ENCODE measurements at places on chromosomes 3 and 15.

DNA sequence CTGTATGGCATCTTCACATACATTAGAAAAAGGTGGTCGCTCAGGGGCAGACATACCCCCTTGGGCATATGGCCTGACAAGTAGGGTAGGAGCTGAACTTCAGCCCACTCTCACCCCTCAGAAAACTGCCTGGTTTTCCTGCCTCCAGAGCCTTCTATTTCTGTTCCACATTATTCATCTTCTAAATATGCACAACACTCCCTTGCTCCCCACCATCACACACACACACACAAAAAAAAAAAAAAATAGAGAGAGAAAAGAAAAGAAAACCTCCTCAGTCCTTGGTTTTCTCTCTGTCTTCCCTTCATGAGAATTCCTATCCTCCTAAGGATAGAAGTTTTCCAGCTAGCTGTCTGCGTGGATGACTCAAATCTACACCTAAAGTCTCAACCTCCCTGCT lies 5.6 kb upstream of the ROPN1 start:
- no peak for DNase-seq

GRCh38 chr3:51622413-51622812 lies 48.6 kb upstream of the TEX264 start:
- DNase-seq, result no peak

GRCh38 chr3:143375698-143376097 lies 256.1 kb downstream of the CHST2 start:
- DNase-seq, result no peak

- peak; percentile 53 for DNase-seq
Observed at GRCh38 chr3:31232055-31233025, 300.4 kb upstream of the STT3B start.

DNA sequence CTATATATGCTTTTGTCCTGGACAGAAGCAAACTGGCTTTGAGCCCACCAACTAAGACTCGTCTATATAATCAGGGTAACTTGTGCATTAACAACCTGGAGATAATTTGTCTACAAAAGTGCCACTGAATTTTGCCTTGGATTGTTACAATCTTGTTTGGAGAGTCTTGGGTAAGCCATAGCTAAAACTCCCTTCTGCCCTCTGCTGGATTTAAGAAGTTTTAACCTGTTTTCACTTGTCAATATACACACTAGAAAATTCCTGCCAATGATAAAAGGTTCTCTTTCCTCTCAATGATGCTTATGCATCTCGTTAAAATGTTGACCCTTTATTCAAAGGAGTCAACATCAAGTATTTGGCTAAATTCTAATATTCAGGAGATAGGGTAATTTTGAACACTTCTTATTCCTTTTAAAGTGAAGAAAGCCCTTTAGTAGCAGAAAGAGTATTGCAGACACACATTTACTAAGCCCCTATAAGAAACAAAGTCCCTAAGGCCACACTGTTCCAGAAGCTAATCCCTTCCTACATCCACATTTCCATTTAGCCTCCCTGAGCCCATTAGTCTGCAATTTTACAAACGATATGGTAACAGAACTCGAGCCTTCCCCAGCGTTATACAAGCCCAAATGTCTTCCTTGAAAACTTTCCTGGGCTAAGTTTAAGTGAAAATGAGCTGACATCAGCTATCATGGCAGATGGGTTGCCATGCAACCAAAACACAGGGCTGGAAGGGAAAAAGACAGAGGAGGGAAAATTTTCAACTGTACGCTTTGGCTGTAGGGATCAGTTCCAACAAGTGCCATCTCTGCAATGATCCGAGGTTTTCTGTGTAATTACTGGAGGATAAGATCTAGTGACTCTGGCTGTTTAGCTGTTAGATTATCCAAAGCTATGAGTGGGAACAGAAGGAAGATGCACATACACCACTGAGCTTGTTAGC lies 75.9 kb upstream of the FGF12 start:
- peak; percentile 76 for DNase-seq

DNA sequence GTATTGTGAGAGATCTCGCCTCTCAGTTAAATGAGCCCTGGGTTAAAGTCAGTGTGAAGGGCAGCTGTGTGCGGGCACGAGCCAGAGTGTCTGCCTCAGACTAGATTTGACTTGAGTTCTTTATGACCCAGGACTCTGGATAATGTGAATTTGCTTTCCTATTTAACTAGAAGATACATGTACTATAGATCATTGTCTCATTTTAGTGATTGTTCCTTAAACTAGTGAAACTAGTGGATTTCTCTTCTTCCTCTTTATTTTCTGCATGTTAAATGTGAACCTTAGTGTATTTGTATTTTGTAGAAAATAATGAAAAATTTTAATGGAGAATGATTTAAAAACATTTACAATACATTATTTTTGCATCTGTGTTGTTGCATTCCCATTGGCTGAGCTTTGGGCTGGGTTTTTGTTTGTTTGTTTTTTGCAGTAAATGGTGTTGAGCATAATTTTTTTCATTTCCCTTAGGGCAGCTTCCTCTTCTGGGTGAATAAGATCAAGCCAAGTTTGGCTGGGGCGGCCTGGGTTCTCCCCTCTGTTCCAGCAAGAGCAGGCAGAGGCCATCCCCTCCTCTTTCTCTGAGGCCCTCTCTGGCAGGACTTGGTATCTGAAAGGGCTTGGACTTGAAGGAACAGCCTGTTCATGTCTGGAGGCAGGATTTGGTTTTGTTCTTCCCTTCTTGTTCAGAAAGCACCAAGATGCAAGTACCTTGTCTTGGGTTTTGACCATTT lies 15.0 kb downstream of the GCSAM start:
- DNase-seq, result no peak

DNA sequence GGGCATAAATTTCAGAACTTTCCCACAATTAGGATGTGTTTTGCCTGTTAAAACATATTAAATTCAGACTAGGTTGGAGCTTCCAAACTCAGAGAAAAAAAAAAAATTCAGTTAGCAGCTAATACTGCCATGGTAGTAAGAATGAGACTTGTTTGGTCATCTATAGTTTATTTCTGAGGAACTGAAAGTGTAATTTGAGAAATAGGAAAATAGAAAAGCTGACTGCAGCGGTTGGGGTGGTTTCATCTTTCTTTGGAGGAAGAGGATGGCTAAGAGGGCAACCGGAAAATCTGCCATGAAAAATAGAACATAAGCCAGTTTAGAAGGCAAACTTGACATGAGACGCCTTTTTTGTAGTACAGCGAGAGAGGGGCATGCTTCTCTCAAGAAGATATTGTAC lies 371.2 kb upstream of the ROBO2 start:
- DNase-seq, result no peak

- no peak for DNase-seq
Observed at GRCh38 chr3:168330983-168331382, 235.3 kb upstream of the GOLIM4 start.

GRCh38 chr15:41337047-41337446 lies 4.4 kb downstream of the NUSAP1 start:
- DNase-seq, result no peak

DNA sequence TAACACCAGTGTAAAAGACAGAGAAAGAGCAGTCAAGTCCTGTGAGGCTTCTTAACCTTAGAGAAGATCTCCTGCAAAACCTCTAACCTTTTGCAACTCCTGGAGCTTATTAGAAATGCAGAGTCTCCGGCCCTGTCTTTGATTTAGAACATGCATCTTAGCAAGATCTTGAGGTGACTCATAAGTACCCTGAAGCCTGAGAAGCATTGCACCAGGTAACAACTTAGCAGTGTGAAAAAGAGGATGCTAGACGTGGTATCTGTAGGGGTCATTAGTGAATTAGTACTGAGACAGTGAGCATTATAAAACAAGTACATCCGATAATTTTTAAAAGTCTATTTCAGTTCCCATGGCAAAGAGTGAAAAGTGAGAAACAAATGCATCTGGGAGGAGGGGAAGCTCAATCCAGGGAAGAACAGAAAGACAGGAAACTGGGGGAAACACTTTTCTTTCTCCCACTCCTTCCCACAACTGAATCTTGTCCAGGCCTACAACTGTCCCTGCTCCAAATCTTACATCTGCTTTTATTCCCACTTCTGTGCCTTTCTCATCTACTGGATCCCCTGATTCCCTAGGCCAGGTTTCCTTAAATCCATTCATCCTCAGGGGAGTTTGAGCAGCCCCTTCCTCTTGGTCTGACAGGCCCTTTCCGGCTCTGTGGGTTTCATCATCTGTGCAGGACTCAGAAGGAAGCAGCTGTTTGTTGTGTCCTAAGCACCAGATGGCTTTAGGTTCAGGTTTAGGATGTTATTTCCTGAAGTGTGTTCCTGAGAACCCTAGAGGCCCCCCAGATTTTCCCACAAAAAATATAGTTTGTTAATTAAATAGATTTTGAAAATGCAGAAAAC lies 128.1 kb upstream of the IL12A start:
- DNase-seq, result no peak

- DNase-seq, result no peak
Observed at GRCh38 chr3:17013050-17013449, 128.3 kb downstream of the PLCL2 start.

DNA sequence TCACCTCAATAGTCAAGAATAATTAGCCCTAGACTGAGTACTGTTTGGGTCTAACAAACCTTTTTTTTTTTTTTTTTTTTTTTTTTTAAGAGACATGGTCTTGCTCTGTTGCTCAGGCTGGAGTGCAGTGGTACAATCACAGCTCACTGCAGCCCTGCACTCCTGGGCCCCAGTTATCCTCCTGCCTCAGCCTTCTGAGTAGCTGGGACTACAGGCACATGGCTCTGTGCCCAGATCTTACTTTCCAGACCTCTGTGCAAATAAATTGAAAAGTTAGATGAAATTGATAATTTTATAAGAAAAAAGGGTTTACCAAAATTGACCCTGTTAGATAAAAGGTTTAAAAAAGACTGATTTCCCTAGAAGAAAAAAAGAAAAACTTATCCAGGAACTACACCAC lies 79.0 kb downstream of the NR2E3 start:
- DNase-seq, result no peak

GRCh38 chr3:87801409-87801808 lies 257.4 kb downstream of the CGGBP1 start:
- DNase-seq, result no peak

DNA sequence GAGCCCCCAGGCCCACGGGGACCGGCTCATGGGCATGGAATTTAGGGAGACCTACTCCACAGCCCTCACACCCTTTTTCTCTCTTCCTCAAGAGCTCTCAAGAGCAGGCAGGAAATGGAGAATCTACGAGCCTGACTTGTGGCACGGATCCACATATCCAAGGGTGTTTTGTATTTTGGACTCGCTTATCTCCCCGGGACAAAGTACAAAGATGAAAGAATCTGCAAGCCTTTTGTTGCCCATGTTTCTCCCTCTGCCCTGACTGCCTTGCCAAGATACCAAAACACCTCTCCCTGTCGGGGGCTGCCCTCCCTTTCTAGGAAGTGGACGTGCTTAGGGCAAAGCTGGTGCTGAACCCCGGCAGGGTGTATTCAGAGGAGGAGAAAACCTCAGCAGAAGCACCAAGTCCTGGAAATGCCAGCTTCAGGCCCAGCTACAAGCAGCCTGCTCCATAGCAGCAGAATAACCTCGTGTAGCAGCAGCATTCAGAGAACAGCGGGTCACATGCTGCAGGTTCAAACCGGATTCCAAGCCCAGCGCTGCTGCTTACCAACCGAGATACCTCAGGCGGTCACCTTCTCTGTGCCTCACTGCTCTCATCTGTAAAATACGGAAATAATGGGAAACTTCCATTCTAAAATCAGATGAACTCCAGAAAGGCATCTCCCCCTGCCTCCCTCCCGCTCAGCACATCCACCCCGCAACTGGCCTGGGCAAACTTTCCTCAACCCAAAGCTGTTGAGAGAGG lies 35.2 kb downstream of the DNASE1L3 start:
- no peak for DNase-seq

DNA sequence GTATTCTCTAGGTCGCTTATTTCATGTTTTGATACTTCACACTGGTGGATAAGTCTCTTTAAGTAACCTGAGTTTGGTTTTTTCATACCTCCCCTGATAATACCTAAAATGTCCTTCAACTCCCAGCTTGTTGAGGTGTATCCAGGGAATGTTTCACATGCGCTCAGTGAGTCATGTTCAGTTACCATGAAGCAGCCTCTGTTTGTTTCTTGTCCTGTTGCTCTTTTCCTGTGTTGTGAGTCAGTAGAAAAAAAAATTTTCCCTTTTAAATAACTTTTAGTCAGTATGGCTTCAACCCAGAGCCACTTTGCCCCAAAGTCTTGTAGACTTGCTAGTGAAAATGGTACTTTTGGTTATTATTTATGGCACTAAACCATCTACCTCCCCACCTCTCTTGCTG lies 278.4 kb upstream of the ZPLD1 start:
- peak; percentile 66 for DNase-seq

- DNase-seq, result peak; percentile 57
Observed at GRCh38 chr15:71752604-71753289, 57.6 kb upstream of the NR2E3 start.

DNA sequence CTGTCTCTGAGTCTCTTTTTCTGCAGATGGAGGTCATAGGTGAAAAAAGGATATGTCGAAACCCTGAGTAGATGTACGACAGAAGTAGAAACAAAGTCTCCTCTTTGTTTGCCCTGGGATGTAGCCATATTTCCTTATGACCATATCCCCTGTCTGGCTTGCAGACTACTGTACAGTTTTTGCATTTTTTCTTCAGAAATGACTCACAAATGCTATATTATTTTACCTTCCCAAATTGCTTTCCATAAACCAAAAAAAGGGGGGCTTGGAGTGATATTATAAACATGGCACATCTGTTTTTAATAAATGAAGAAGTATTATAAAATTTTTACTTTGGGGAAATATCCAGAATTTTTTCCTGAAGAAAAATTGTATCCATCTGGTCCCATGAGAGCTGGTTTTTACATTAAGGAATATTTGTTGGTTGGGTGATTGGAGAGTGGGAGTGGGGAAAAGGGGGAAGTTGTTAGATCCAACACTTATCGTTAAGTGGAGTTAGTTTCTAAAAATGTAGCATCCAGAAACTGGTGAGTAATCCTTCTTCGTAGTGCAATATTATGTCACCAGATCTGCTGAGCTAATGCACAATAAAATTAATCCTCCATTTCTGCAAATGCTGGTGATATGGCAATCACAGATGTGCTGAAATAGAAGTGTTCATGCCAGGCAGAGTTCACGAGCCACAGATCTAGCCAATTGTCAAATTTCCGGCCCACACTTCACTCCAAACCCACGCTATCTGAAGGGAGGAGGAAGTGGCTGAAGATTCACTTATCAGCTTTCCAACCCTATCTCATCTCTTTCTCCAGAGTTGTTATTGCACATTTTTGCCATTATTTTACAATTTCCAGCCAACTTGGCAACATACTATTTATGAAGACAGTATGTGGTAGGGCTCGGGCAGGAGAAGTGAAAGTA lies 313.6 kb upstream of the ATP11B start:
- DNase-seq, result peak; percentile 87

- DNase-seq, result no peak
Observed at GRCh38 chr3:184211718-184212117, 17.7 kb upstream of the VWA5B2 start.

DNA sequence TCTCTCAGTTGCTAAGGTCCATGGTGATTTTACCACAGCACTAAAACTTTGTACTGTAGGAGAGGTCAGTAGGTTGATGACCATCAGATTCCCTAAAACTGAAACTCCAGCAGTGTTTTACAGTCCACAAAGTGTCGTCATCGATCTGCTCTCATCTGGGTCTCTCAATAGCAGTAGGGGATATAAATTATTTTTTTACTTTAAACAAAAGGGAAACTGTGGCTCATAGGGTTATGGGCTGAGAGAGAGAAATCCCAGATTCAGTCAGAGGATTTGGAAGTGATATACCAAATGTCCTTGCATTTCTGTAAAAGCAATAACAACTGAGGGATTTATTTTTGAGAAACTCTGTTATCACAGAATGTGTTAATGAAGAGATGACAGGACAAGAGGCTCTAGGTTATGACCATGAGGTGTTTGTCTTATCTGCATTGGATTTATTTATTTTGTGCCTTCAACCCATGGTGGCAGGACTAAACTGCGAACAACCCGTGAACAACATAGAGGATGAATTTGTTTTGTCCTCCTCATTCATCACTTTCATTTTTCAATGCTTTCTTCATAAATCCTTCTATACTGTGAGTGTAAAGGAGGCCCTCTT lies 869.7 kb downstream of the OTOL1 start:
- no peak for DNase-seq

Measured in COLO829 (cell line).